Cardiac septum (tissue), 1 donor: ENCODE measurements at places on chromosomes 1 and 21. TPM values are rescaled to one million over a fixed set of nuclear protein-coding genes. Genes with fewer than 3 reads are reported as not detected.

GRCh38 chr1:119762409-119762808 is 6.3 kb downstream of the HMGCS2 start:
- no peak for DNase-seq

- DNase-seq: no peak
Measured at GRCh38 chr1:98662356-98662670, 792 bp downstream of the SNX7 start.

DNA sequence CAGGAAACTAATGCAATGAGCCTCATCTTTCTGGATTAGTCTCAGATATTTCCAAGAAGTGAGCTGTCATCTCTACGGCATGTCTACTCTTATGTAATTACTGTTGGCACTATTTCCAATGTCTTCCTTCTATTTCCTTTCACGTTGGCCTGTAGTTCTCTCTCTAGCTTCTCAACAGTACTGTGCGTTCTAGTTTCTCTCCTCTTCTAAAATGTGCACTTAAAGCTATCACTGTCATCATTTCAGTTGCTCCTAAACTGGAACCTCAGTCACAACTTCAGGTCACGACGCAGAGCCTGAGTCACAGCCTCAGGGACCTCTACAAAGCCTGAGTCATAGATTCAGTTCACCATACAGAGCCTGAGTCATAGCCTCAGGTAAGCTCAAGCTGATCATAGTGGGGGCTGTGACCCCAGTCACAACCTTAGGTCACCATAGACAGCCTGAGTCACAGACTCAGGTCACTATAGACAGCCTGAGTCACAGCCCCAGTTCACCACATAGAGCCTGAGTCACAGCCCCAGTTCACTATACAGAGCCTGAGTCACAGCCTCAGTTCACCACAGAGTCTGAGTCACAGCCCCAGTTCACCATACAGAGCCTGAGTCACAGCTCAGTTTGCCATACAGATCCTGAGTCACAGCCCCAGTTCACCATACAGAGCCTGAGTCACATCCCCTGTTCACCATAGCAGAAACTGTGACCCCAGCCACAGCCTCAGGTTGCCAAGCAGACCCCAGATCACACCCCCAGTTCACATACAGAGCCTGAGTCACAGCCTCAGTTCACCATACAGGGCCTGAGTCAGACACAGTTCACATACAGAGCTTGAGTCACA is 13.0 kb downstream of the WNT9A start:
- DNase-seq: no peak

- no peak for DNase-seq
Measured at GRCh38 chr1:221494670-221495069, 247.2 kb downstream of the DUSP10 start.

GRCh38 chr1:160046494-160047110 is 14.8 kb upstream of the PIGM start:
- peak; percentile 77 for DNase-seq

DNA sequence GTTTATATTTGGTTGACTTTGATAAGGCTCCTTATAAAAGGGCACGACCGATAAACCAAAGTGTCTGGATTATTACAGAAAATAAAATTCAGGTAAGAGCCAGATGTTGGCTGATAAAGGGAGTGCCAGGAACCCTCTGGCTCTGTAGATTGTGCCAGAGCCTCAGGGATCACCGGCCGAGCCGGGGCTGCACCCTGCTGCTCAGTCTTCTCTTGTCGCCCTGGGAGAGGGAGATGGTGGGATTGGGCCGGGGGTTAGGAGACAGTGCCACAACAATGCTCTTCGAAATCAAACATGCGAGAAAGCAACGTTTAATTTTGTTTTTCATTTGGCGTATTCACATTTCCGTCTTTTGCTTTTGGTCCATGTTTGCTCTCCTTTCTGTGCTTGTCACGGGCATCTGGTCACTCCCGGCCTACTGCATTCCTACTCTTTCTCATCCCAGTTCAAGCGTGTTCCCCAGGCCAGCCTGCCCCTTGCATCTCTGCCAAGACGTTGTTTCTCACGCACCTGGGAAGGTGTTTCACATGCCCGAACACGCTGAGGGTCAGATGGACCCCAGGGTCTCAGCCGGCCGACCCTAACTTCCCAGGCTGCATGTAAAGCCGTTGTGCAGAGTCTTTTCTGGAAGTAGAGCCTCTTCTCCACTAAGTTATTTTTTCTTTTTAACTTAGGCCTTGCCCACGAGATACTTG is 18.8 kb upstream of the C2CD2 start:
- DNase-seq: no peak

DNA sequence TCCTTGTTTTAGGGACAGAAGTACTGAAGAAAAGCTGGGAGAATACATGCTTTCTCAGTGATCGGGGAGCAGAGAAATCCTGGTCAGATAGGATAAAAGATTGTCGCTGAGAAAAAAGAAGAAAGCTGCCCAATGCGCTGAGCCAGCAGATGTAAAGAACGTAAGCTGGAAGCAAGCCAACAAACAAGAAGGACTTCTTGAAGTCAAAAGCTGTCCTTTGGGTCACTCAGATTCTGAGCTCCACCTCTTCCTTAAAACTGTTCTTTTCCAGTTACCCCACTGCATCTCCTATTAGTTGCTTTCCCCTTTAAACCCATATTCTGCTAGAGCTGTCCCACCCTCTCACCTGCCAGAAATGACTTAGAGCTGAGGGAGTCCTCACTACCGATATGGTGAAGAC is 64.8 kb downstream of the GPR137B start:
- DNase-seq: no peak

GRCh38 chr1:51976846-51977602 is 13.5 kb downstream of the RAB3B start:
- DNase-seq: no peak

GRCh38 chr1:189769448-189769847 is 708.2 kb downstream of the BRINP3 start:
- no peak for DNase-seq

GRCh38 chr1:110982320-110982719 is 18.6 kb upstream of the LRIF1 start:
- no peak for DNase-seq

DNA sequence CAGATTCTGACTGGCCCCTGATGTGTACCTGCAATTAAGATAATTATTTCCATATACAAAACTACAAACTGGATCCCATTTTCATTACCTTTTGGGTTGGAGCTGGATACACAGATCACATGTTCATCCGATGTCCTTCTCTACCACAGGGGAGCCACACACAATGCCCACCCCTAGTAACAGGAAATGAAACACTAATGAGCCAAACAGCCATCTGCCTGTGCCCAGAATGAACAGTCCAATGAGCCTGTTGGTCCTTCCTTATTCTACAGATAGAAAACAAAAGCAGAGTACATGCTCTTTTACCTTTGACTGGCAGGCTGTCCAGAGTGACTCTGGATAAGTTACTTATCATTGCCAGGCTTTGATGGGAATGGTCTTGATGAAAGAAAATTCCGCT is 68.6 kb downstream of the SIPA1L2 start:
- DNase-seq: no peak

DNA sequence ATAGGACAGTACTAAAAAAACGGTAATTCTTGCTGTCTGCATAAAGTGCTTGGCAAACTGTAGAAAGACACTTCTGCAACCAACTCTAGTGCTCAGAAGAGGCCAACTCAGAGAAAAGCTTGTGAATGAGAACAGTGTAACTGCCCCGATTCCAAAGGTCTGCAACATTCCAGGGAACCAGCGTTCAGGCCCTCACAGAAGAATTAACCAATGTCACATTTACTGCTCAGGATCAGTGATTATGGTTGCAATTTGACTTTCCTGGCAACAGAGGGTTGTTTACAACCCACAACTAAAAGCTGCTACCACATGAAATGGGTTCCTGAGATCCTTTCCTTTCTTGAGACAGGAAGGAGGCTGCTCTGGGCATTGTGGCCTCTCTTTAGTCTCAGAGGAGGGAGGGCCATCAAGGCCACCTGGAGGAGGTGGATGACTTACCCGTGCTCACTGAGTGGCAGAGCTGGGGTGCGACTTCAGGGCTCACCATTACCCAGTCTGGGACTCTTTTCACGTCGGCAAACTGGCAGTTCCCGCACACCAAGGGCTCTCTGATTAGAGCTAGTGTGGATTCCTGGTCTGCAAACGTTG is 15.3 kb downstream of the SRSF4 start:
- no peak for DNase-seq

GRCh38 chr1:236083650-236084385 is 18.9 kb upstream of the NID1 start:
- DNase-seq: no peak

GRCh38 chr1:3364551-3364950 is 89.9 kb upstream of the ARHGEF16 start:
- DNase-seq: no peak

DNA sequence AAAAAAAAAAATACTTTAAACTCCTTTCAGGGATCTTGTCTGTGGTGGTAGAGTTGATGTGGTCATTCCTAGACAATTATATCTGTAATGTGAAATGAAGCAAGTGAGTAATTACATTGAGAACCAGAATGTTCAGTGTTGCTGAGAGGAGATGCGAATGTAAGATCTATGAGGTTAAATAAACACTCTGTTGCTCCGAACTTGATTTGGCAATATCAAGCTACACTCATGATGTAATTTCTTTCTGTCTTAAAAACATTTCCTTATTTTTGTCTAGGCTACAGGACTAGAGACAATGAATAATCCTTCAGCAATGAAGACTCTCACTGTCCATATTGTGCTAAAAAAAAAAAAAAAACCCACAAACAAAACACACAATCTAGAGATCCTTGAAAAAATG is 63.1 kb upstream of the IGSF5 start:
- DNase-seq: no peak

- no peak for DNase-seq
Measured at GRCh38 chr1:25900219-25900618, 6.0 kb downstream of the STMN1 start.

GRCh38 chr1:27071049-27071416 is 58.4 kb upstream of the TENT5B start:
- no peak for DNase-seq

DNA sequence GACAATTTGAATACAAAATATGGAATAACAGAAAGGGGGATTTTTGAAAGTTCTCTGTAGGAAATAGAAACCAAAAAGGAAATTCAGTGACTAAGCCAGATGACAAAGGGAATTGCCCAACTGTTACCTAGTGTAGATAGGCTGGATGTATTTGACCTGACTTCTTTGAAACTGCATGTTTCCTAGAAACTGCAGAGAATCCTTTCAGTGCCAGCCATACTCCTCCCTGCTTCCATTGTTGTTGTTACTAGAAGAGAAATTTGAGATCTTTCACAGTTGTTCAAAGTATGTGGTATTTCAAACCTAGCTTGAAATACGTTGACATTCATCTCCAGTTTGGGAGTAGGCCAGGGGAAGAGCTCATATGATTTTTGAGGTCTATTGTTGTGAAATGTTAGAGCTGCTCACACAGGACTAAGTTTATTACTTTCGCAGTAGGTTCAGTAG is 1.8 kb upstream of the GBP5 start:
- DNase-seq: no peak

GRCh38 chr1:224641030-224641429 is 24.9 kb downstream of the CNIH3 start:
- DNase-seq: peak; percentile 19

GRCh38 chr1:159187033-159187432 is 15.6 kb downstream of the CADM3 start:
- no peak for DNase-seq

DNA sequence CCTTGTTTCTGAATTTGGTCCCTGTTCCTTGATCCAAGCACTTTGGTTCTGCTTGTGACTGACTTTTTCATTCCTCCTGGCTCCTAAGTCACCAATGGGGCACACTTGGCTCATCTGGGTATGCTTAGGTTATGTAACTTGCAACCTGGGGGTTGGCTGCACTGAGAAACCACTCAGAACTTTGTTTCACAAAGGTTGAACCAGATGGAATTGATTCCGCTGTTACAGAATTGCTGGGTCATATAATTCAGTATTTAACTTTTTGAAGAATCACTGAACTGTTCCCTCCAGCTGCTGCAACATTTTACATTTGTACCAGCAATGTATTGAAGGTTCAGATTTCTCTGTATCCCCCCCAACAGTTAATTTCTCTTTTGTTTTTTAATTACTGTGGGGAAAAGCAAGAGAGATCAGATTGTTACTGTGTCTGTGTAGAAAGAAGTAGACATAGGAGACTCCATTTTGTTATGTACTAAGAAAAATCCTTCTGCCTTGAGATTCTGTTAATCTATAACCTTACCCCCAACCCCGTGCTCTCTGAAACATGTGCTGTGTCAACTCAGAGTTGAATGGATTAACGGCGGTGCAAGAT is 9.6 kb upstream of the NVL start:
- no peak for DNase-seq

DNA sequence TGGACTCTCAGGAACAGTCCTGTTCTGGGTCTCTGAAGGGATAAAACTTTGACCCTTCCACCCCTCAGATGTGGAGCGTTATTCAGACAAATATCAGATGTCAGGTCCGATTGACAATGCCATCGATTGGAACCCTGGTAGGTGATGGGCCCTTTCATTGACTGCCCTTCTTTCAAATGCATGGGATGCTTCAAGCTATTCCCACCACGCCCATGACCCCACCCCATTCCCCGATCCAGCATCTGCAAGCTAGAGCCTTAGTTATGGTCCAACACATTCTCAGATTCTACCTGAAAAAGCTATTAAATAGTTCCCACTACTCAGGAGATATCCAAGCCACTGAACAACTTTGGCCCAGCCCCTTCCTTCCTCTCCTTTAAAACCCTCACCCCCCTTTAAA is 12.5 kb downstream of the POLR3GL start:
- no peak for DNase-seq

- DNase-seq: no peak
Measured at GRCh38 chr21:28723646-28724045, 269.0 kb downstream of the LTN1 start.

DNA sequence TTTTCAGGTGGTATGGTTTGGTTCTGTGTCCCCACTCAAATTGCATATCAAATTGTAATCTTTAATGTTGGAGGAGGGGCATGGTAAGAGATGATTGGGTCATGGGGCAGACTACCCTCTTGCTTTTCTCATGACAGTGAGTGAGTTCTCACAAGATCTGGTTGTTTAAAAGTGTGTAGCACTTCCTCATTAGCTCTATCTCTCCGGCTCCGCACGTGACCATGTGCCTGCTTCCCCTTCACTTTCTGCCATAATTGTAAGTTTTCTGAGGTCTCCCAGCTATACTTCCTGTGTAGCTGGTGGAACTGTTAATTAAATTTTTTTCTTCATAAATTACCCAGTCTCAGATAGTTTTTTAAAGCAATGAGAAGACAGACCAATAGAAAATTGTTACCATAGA is 843.2 kb downstream of the AMY1C start:
- no peak for DNase-seq

- peak; percentile 95 for DNase-seq
Measured at GRCh38 chr1:89632657-89633247, at the start of gene LRRC8C. TSS of gene LRRC8C (plus strand) at chr1:89633120. CDS start at chr1:89686474, 53,354 bp downstream.

PADI4 gene
- 2.7 TPM for total RNA-seq

LORICRIN gene
- not detected for total RNA-seq

LAD1 gene
- 12.4 TPM for total RNA-seq

SOAT1 gene
- 9.8 TPM for total RNA-seq

HTR1D gene
- total RNA-seq: not detected

OR2M3 gene
- not detected for total RNA-seq

ZBTB17 gene
- total RNA-seq: 24.9 TPM

TNFAIP8L2 gene
- 0.86 TPM for total RNA-seq

YBEY gene
- 14.1 TPM for total RNA-seq

APH1A gene
- total RNA-seq: 57.3 TPM

GUCA2A gene
- not detected for total RNA-seq

ACTA1 gene
- 14,709 TPM for total RNA-seq

FMO5 gene
- 0.62 TPM for total RNA-seq

MAP1LC3C gene
- 0.32 TPM for total RNA-seq

NFASC gene
- total RNA-seq: 16.0 TPM

AMY1A gene
- total RNA-seq: not detected

DNAJC6 gene
- 6.5 TPM for total RNA-seq

FCGR3A gene
- total RNA-seq: 14.7 TPM

MAEL gene
- 4.3 TPM for total RNA-seq
